ENCODE measurements at places on chromosomes 13 and 19.
A peak's percentile ranks its signal among the peaks of the same experiment; 100 is the strongest.

DNA sequence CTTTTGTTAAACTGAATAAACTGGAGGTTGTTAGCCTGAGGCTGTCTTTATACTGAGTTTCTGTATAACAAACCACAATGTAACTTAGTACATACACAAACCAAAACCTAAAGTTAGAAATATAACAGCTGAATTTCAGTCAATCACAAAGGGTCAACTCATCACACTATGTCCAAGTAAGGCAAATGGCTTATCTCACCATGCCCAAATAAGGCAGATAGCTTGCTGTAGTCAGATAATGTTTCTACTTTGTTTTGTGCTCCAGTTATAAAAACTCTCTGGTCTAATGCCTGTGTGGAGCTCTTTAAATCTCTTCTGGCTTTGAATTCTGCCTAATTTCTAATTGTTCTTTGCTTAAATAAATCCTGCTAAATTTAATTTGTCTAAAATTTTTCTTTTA lies 1323.4 kb upstream of the ATXN8OS start:
- DNase-seq = no peak

- DNase-seq = no peak
Observed at GRCh38 chr19:39846678-39847486, 703 bp upstream of the FBL start.

- no peak for DNase-seq
Observed at GRCh38 chr13:46202188-46202795, 9.4 kb upstream of the LRRC63 start.

- peak; percentile 49 for DNase-seq
Observed at GRCh38 chr19:33241530-33242101, 16.0 kb upstream of the SLC7A10 start.

DNA sequence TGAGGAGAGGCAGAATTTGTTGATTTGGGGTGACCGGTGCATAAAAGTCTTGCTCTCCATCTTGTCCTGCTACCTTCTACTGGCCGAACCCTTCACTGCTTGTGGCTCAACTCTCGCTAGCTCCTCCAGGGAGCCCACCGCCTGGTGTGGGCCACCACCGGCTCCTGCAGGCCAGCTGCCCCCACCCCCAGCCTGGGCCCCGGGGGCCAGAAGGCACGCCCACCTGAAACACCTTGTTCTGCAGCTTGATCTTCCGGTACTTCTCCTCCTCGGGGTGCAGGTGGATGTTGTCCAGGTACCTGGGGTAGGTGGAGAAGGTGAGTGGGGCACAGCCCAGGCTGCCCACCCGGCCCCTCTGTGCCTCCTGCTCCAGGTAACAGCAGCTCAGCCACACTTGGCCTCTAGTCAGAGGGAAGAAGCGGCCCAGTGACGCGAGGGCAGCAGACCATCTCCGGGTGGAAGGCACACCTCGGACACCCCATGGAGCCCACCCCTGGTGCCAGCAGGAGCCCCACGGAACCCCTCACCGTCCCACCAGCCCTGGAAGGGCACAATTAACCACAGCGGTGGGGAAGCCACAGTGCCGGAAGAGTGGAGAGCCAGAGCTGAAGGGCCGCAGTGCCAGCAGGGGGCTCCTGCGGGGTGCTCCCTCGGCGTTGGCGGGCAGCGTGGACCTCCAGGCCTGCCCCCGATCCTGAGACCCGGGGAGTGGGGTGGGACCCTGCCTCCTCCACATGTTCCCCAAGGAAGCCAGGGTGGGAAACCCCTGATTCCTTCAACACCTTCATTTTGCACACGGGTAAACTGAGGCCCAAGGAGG lies 10.1 kb downstream of the UBXN6 start:
- DNase-seq = no peak

- peak; percentile 43 for DNase-seq
Observed at GRCh38 chr19:4304538-4305256, at the start of gene FSD1. Gene FSD1 (plus strand): TSS chr19:4304598. CDS start chr19:4304747, 149 bp downstream.

GRCh38 chr19:3563709-3564524 lies 6.5 kb upstream of the MFSD12 start:
- DNase-seq = peak; percentile 51

DNA sequence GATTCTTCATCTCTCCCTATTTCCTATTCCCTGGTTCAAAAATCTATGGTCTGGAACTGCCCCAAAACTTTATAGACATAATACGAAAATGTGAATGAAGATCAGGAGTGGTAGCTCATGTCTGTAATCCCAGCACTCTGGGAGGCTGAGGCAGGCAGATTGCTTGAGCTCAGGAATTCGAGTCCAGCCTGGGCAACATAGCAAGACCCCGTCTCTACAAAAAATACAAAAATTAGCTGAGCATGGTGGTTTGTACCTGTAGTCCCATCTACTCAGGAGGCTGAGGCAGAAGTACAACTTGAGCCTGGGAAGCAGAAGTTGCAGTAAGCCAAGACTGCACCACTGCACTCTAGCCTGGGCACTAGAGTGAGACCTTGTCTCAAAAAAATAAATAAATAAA lies 35.1 kb downstream of the UGGT2 start:
- no peak for DNase-seq

GRCh38 chr19:54133312-54133956 lies 4.1 kb upstream of the CNOT3 start:
- no peak for DNase-seq

GRCh38 chr13:73261739-73262216 lies 203.0 kb downstream of the KLF5 start:
- DNase-seq = no peak

GRCh38 chr13:29937841-29938240 lies 87.4 kb upstream of the UBL3 start:
- DNase-seq = no peak

- peak; percentile 82 for DNase-seq
Observed at GRCh38 chr19:43562698-43563241, 12.6 kb downstream of the XRCC1 start.

GRCh38 chr19:14383661-14384555 lies 2.7 kb downstream of the ADGRE5 start:
- DNase-seq = peak; percentile 85

DNA sequence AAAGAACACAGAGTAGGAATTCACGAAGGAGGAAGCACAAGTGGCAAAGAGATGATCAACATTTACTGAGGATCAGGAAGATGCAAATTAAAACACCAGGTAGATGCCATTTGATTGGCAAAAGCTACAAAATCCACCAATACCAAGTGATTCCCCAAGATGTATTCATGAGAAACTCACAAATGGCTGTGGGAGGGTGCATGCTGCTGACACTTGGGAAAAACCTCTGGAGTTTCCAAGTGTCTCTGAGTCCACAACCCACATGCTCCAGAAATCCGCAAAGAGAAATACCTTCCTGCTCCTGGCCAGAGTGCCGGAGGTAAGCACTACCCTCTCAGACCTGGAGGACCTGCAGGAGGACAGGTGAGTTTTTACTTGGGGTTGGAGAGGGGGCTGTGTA lies 35.7 kb downstream of the ARRDC2 start:
- no peak for DNase-seq
